ENCODE measurements at places on chromosomes 7 and 10.

- H3K36me3 ChIP-seq: no peaks in the 10 kb centered on the region
- peak; percentile 92 for DNase-seq
- no peak overlapping the region for H3K27ac ChIP-seq
- H3K27me3 ChIP-seq: no peaks in the 10 kb centered on the region
- no peak overlapping the region for H3K4me3 ChIP-seq
Observed at GRCh38 chr7:114979388-114979787, 57.5 kb downstream of the MDFIC start.

DNA sequence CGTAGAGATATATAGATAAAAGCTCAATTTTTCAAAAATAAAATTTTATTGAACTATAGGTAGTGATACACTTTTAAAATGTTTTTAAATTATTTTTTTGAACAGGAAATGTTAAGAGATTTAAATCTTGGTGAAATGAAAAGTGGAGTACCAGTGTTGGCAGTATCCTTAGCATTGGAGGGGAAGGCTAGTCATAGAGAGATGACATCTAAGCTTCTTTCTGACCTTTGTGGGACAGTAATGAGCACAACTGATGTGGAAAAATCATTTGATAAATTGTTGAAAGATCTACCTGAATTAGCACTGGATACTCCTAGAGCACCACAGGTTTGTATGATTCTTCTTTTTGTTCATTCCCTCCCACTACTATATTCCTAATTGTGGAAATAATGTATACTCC lies 15.8 kb downstream of the PDCD4 start:
- H3K36me3 ChIP-seq: peaks cover 70% of the 10 kb centered on the region
- H3K4me3 ChIP-seq: no peak overlapping the region
- no peaks in the 10 kb centered on the region for H3K4me1 ChIP-seq
- no peaks in the 10 kb centered on the region for H3K27me3 ChIP-seq
- no peak overlapping the region for H3K27ac ChIP-seq

DNA sequence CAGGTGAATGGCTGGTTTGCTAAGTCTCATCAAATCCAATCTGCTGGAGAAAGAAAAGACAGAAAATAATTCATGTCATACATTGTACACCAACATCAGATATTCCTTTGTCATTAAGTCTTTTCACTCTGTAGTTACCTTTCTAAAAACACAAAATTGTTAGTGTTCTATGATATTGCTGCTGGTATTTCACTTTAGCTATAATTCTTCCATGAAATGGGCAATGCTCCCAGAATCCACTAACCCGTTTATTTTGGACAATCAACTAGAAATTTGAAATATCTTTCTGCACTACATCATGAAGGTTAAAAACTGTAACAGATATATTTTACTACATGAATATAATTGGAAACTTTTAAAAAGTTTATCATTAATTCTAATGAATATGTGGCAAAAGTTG lies 181.3 kb downstream of the C7orf25 start:
- H3K36me3 ChIP-seq: no peaks in the 10 kb centered on the region
- no peak overlapping the region for H3K27ac ChIP-seq
- no peak overlapping the region for H3K4me3 ChIP-seq
- no peak for DNase-seq

- no peak overlapping the region for H3K27ac ChIP-seq
- H3K27me3 ChIP-seq: no peaks in the 10 kb centered on the region
- no peak for DNase-seq
- H3K4me3 ChIP-seq: no peak overlapping the region
- peaks cover 31% of the 10 kb centered on the region for H3K4me1 ChIP-seq
Observed at GRCh38 chr10:110797416-110797815, 74.3 kb upstream of the PDCD4 start.

- no peaks in the 10 kb centered on the region for H3K27me3 ChIP-seq
- no peak overlapping the region for H3K4me3 ChIP-seq
- H3K4me1 ChIP-seq: no peaks in the 10 kb centered on the region
- no peak overlapping the region for H3K27ac ChIP-seq
Observed at GRCh38 chr10:79358811-79359210, 11.5 kb downstream of the PPIF start.

DNA sequence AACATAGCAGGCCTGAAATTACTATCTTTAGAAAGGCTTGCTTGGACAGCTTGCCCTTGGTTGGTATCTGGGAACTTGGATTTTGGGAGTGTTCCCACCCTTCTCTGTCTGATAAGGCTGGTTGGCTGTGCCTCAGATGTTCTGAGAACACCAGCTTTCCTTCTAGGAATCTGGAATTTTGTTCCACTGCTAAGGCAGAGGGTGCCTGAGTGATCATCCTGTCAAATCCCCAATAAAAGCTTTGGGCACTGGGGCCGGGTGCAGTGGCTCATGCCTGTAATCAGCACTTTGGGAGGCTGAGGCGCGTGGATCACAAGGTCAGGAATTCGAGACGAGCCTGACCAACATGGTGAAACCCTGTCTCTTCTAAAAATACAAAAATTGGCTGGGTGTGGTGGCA lies 5.0 kb downstream of the TRUB1 start:
- no peak overlapping the region for H3K27ac ChIP-seq
- H3K27me3 ChIP-seq: no peaks in the 10 kb centered on the region
- H3K4me1 ChIP-seq: peaks cover 15% of the 10 kb centered on the region

- H3K4me1 ChIP-seq: no peaks in the 10 kb centered on the region
- no peaks in the 10 kb centered on the region for H3K27me3 ChIP-seq
- H3K36me3 ChIP-seq: no peaks in the 10 kb centered on the region
- no peak overlapping the region for H3K4me3 ChIP-seq
- no peak overlapping the region for H3K27ac ChIP-seq
- no peak for DNase-seq
Observed at GRCh38 chr10:14271621-14272020, 59.1 kb downstream of the FRMD4A start.

GRCh38 chr10:35390843-35391152 lies 54.5 kb downstream of the CCNY start:
- no peak for DNase-seq
- H3K4me3 ChIP-seq: no peak overlapping the region
- no peaks in the 10 kb centered on the region for H3K36me3 ChIP-seq
- no peak overlapping the region for H3K27ac ChIP-seq

Data from cardiac muscle cell (in vitro differentiated cells and primary cell).